NK-92 treated with Interleukin-12 subunit alpha and Interleukin-12 subunit beta, amount 100 ng/mL, for 24 hours (cell line): ENCODE measurements at places on chromosomes 5 and 9.
A peak's percentile ranks its signal among the peaks of the same experiment; 100 is the strongest.

GRCh38 chr9:97628668-97629067 lies 4.5 kb downstream of the TSTD2 start:
- no peak for DNase-seq

DNA sequence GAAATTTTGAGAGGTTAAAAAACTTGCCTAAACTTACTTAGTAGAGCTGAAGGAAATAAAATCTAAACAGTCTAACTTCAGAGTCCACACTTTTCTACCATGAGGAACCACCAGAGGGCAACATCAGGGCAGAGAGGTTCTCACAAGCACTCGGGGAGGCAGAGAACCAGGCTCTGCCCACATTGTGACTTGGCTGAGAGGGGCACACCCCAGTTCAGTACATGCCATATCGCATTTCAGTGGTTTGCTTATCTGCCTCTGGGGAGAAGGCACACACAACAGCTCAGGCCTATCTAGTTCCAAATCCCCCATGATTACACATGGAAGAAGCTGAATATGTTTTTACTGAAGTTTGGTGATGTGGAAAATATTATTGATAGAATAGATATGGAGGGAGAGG lies 49.2 kb downstream of the EQTN start:
- DNase-seq = no peak

DNA sequence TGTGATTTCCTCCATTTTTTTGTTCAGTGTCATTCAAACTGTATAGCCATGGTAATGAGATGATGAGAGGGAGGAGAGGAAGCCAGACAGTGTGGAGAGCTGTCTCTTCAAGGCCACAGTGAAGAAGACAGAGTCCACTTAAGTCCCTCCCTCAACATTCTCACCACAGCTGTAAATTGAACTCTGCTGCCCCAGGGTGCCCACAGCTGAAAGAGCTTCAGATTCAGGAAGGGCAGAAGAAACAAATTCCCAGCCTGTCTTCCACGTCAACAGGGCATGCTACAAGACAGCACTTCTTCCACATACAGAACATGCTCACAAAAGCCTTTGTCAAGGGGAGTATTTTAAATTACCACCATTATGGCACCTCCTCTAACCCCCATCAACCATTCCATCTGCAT lies 100.4 kb downstream of the KLHL3 start:
- DNase-seq = no peak

DNA sequence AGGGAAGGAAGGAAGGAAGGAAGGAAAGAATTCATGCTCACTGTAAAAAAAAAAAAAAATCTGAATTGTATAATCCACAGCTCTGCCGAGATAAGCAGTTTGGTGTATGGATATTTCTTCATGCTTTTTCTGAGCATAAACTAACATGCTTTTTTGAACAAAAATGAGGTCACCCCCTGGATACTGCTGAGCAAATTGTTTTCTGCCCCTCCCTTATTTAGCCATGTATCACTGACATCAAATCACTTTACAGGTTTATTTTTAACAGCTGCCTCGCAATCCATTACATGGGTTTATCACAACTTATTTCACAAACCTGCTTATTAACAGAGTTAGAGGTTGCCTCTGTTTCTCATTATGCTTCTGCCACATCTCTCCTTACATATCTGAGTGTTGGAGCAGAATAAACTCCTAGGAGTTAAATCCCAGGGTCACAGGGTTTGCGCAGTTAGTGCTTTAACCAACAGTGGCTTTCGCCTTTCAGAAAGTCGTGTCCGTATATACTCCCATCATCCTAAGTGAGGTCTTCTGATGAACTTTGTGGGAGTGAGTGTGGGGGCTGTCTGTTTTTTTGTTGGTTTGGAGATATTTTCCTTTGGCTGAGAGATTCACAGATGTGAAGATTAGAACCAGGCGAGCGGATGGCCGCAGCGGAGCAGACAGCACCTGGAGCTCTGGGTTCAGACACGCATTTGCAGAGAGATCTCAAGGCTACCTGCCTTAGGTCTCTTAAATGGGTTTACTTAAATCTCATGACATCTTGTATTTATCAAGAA lies 57.7 kb downstream of the AK8 start:
- no peak for DNase-seq

GRCh38 chr5:36147681-36148080 lies 4.0 kb downstream of the LMBRD2 start:
- DNase-seq = no peak

- DNase-seq = no peak
Observed at GRCh38 chr9:22142671-22143070, 133.6 kb upstream of the CDKN2B start.

GRCh38 chr9:132690696-132691095 lies 20.4 kb downstream of the GTF3C4 start:
- no peak for DNase-seq

GRCh38 chr9:102867488-102867887 lies 127.6 kb upstream of the CYLC2 start:
- no peak for DNase-seq

DNA sequence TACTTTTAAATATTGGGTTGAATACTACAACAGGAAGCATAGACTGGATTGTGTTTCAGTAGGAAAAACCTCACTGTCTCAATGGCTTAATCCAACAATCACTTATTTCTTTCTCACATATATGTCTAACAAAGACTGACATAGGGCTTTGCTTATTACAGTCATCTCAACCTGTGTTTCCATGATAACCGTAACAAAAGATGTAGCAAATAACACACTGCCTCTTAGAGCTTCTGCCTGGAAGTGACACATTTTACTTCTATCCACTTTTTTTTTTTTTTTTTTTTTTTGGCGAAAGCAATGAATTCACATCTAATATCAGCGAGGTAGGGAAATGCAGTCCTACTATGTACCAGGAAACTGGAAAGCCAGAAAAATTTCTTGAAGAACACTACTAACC lies 204.9 kb upstream of the CDKN2B start:
- DNase-seq = no peak

DNA sequence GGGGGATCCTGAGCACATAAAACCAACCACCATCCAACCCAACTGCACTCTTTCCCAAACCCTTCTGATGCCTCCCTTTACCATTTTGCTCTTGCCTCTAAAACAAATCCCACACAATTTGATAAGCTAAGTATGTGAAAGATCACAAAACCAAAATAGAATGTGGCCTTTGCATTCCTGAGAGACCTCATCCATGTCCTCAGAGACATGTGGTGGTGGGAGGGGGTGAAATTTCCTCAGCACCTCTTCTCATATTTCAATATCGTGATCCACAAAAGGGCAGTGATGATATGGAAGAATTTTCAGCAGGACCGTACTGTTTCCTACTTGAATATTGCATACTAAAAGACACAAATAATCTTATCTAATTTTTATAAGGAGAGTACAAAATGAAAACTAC lies 423.3 kb downstream of the TLE1 start:
- no peak for DNase-seq

DNA sequence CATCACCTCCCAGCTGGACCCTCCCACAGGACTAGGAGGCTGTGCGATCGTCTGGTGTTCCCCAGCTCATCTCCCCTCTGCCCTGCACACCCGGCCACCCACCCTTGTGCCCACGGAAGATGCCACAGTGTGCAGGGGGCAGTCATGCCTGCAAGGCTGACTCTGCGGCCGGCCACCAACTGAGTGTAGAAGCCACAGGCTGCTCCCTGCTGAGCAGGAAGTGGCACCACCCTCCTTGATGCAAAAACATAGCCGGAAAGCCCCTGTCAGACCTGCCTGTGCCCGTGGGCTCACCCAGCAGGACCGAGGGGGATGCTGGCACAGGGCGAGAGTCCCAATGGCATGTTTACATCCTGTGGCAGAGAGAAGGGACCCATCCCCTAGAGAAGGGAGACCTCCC lies 40.3 kb upstream of the SLC12A7 start:
- DNase-seq = no peak

DNA sequence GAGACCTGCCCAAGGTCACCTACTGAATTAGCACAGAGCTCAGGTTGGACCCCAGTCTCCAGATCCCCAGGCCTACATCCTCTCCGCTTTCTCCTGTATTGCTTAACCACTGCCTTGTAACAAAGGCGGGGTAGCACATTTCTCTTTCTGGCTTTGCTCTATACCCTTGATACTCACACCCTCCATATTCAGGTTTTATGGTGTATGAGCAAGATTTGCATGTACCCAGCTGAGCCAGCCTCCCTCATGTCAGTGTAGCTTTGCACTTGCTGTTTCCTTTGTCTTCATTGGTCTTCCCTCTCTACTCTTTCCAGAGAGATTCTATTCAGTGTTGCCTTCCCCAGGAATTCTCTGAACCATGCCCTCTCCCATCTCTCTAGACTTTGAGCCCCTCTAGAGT lies 19.6 kb upstream of the ZCCHC7 start:
- no peak for DNase-seq

GRCh38 chr9:134214386-134214765 lies 50.0 kb upstream of the RNU6ATAC start:
- no peak for DNase-seq

- no peak for DNase-seq
Observed at GRCh38 chr9:2260417-2261306, 245.5 kb downstream of the SMARCA2 start.

DNA sequence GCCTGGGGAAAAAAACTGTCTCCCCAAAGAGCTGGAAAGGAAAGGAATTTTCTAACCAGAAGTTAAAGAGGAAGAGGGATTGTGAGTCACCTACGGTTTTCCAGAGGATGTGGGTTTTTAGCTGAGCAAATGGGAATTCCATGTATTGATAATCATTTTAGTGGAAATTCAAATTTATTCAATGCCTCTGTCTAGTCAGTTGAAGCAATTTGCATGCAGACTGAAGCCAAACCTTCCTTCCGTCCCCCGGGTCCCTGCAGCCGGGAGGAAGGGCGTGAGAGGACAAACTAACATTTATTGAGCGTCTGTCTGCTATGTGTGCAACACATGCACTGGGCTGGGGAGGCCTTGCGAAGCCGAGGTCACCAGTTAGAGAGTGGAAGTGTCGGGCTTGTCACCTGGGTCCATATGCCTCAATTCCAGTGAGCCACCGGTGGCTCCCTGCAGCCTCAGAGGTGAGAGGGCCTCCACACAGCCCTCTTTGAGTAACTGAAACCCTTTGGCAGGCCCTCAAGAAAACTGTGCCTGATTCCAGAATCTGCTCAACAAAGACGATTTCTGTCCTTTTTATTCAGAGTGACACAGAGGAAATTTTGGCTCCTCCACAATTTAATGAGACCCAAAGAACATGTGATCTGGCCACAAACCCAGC lies 70.3 kb downstream of the COL27A1 start:
- no peak for DNase-seq

DNA sequence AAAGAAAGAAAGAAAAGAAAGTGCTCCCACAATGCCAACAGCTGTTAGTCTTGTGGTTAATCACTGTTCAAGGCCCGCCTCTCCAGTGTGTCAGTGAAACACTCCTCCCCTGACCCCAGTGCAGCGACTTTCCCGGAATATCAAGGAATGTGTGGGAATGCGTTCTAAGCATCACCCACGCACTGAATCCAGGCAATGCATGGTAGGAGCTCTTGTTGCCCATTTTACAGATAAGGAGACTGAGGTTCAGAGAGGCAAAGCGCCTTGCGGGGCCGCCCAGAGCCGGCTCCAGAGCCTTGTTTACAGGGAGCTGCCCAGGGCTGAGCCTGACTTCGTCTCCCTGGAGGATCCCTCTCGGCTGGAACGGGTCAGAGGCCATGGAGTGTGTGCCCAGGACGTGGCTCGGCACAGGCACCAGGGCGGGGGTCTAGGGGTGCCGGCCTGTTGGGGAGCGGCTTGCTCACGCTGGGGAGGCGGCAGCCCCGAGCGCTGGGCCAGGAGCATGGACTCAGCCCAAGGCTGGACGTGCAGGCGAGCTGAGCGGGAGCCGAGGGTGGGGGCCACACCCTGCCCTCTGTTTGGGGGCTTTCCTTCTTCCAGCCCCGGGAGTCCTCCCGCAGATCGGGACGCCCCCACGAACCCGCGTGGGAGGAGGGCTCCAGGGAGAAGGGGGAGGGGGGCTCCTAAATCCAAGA lies 823 bp downstream of the ST6GALNAC6 start:
- no peak for DNase-seq

DNA sequence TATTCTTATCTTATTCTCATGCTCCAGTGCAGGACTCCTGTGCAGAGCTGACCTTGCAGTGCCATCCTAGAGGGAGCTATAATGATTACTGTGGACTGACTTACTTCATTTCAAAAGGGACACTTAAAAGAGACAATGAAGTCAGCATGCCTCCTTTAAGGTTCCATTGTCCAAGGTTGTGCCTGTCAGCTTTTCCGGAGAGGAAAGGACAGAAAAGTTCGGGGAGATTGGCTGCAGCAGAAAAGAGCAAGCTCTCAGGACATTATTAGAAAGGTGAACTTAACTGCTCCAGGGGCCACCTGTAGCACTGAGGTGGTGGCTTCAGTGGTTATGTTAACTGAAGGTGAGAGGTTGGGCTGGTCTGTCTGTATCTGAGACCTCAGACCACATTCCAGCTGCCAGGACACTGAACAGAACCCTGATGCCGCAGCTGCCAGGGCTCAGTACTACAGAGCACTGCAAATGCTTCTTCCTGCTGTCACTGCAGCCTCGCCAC lies 112.9 kb downstream of the ST8SIA4 start:
- no peak for DNase-seq

DNA sequence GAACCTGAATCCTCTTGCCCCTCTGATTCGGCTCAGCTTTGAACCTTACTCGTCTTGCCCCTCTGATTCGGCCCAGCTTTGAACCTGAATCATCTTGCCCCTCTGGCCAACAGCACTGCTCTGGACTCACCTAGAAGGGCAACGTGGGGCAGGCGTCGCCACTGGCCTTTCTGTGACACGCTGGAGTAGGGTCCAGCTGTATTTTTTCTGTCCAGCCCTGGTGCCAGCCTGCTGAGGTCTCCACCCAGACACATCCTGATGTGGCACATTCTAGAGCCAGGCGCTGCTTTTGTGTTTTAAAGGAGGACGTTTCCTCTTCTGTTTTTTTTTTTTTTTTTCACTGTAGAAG lies 15.2 kb upstream of the CPEB4 start:
- DNase-seq = no peak

- DNase-seq = peak; percentile 31
Observed at GRCh38 chr9:114390952-114391351, 3.2 kb upstream of the AKNA start.

DNA sequence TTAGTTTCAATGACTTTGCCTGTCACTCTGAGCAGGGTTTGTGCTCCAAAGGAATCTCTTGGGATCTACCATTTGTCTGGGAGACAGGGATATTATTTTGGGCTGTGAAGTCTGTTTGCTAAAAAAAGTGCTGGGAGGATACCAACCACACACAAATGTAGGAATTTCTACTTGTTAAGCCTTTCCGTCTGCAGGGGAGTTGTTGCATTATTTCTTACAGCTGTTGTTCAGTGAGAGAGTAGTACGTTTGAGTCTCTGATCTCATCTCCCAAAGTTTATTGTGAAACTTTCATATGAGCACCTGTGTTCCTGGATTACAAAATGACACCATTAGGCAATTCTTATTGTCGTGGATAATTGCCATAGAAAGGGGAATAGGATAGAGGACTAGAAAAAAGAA lies 78.3 kb upstream of the SEMA6A start:
- no peak for DNase-seq

- DNase-seq = no peak
Observed at GRCh38 chr9:112015149-112015548, 118.5 kb downstream of the UGCG start.

- no peak for DNase-seq
Observed at GRCh38 chr9:26163931-26164330, 485.7 kb upstream of the TUSC1 start.
